ENCODE measurements at places on chromosomes 2 and 18. TPM values are rescaled to one million over a fixed set of nuclear protein-coding genes. Genes with fewer than 3 reads are reported as not detected.

- DNase-seq = no peak
Observed at GRCh38 chr2:231904161-231904611, 22.0 kb downstream of the NPPC start.

DNA sequence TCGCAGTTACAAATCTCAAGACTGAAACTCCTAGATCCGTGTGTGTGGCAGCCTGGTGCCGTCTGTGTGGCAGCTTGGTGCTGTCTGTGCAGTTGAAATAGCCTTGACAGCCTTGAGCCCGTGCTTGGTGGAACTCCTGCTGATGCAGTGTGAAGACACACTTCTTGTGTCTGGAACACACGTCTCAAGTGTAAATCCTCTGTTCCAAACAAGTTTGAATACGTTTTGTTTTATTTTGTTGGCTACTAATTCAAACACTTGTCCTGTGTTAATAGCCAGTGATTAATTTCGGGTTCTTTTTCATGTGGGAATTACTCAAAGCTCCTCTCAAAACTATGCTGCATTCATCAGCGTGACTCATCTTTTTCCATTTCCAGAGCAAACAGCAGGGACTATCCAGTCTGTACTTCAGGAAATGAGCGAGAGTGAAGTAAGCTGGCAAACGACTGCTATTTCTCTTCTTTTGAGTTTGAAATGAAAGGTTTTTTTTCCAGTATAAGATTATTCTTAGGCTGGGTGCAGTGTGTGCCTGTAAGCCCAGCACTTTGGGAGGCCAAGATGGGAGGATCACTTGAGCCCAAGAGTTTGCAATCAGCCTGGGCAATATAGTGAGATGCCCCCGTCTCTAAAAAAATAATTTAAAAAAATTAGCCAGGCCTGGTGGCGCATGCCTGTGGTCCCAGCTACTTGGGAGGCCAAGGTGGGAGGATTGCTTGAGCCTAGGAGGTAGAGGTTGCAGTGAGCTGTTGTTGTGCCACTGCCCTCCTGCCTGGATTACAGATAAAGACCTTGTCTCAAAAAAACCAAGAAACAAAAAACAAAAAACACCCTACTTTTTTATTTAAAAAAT is 152.9 kb downstream of the SPP2 start:
- no peak for DNase-seq

GRCh38 chr2:233213011-233213410 is 38.5 kb upstream of the ATG16L1 start:
- no peak for DNase-seq

DNA sequence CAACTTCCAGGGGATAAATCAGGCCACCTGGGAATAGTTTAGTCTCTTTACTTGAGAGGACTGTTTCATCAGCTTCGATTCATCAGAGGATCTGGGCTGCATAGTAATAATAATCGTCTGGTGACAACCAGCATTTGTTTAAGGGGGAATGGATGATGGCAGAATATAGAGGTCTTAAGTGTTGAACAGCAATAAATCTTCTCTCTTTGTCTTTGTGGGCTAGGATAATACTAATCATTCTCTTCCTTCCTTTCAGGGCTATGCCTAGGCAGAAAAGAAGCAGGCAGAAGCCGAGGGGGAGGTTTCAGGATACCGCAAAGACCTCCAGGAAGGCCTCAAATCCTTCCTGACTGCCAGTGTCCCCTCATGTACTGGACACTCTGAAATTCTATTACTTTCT is 150.4 kb upstream of the GAREM1 start:
- DNase-seq = no peak

- no peak for DNase-seq
Observed at GRCh38 chr2:158805255-158805654, 10.1 kb downstream of the DAPL1 start.

DNA sequence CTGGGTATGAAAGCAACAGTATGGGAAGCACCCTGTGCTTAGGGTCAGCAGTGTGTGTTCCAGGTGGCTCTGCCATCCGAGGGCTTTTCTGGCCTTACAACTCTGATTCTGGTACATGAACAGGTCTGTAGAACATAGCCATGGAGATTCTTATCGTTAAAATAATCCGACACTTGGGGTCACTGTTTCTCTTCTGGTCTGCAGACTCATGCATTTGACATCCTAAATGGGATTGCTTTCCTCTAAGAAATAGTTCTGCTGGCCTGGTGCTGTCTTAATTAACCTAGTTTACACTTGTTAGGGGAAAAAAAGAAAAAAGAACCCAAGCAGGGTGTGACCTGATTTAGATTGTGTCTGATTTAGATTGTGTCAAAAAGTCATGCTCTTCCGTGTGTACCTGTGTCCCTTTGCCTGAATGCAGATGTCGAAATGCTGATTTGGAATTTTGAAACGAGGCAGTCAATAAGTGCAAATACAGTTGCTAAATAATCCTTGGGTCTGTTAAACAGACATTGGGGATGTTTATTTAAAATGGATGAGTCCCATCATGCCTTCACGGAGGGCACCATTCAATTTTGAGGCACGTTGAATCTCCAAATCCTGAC is 59.6 kb downstream of the TRPM8 start:
- DNase-seq = peak; percentile 57

GRCh38 chr2:105744909-105745853 is at the start of gene NCK2:
NCK2 (plus strand) TSS chr2:105744912; CDS start chr2:105855064, 110,152 bp downstream.
- no peak for DNase-seq

DNA sequence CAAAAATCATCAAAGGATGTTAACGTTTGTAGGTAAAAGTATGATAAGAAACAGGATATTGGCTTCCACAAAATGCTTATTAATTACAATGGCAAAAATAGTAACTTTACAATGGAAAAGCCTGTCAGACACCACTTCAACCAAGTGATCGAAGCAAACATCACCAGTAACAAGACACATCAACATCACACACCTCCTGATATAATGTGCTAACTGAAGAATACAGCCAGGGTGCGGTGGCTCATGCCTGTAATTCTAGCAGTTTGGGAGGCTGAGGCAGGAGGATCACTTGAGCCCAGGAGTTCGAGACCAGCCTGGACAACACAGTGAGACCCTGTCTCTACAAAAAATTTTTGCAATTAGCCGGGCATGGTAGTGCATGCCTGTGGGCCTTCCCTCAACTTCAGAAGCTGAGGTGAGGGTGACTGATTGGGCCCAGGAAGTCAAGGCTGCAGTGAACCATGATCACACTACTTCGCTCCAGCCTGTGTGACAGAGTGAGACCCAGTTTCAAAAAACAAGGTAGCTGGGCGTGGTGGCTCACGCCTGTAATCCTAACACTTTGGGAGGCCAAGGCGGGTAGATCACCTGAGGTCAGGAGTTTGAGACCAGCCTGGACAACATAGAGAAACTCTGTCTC is 15.0 kb downstream of the MGAT4A start:
- DNase-seq = no peak

DNA sequence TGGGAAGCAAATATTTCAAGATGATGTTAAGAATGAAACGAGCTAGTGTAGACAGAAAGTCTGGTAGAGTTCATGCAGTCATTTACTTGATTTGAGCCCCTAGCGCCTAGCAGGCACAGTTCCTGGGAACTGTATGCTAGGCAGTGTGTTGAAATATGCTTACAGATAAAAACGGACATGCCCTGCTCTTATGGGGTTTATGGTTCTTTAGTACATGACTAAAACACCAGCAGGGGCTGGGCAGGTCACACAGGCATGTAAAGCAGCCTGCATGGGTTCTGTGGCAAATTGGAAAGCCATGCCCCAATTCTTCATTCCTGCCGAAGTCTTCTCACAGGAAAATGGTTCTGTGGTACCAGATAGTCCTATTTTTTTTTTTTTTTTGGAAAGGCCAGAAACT is 27.3 kb upstream of the MGAT5 start:
- DNase-seq = no peak

GRCh38 chr18:48897531-48897930 is 53.2 kb downstream of the SMAD7 start:
- no peak for DNase-seq

GRCh38 chr2:101801496-101801895 is 104.0 kb downstream of the MAP4K4 start:
- no peak for DNase-seq

GRCh38 chr2:11094021-11094810 is 61.1 kb upstream of the SLC66A3 start:
- DNase-seq = no peak

WNT10A gene
- polyA plus RNA-seq = 1.6 TPM

PER2 gene
- 5.7 TPM for polyA plus RNA-seq

XDH gene
- 0.62 TPM for polyA plus RNA-seq

AFG3L2 gene
- 66.9 TPM for polyA plus RNA-seq

Data from renal pelvis (tissue), 12 donors.